Psoas muscle (tissue), 8 donors: ENCODE measurements at places on chromosomes 7 and 10. TPM values are rescaled to one million over a fixed set of nuclear protein-coding genes. Genes with fewer than 3 reads are reported as not detected.

The FFAR4 gene
- 0.08 TPM for polyA plus RNA-seq

The OR2F2 gene
- polyA plus RNA-seq: not detected

DNA sequence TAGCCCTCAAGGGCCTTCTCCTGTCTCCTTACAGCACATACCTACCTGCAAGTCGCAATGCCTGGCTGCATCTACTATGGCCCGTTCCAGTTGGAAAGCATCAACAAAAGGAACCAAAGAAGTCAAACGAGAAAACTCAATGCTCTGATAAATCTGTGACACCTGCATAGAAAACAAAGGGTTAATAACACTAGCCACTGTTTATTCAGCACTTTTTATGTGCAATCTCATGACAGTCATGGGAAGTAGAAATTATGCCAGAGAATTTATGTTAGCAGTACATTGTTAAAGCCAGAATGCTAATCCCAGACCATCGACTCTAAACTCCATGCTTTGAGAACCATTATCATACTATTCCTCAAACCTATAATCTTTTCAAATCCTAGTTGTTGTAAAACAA is 21.1 kb downstream of the EIF3A start:
- no peak for DNase-seq

DNA sequence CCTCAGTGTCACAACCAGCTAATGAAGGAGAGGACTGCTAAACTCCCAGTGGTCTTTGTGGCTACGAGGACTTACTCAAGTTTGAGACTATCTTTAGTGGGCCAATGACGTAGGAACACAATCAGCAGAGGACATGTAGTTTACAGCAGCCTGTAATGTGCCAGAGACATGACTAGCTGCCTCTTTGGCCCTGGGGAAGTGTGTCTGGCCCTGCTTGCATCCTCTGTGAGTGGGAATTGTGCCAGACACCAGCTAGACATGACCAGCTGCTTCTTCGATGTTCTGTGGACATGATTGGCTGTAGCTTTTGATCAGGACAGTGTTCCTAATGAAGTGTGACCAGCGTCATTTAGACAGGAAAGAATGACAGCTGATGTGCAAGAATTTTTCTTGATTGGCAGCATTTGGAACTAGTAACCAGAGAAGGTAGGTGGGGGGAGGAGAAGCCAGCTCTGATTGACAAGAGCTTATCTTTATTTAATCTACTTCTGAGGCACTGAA is 141.7 kb downstream of the AUTS2 start:
- peak; percentile 78 for DNase-seq

DNA sequence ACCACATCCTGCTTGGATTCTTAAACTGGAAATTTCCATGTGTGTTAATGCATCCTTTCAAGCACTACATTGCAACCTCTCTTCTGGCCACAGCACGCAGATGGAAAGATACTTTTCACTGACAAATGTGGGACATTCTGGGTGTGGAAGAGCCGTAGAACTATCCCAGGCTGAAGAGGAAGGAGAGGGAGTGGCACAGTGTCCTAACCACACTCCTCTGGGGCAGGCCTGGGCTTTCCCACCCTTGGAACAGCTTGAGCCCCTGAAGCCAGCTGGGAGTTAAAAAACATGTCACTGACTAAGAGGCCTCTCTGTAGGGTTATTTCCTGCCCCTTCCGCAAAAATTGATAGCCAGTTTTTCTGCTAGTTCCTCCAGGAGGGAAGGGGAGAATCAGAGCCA is 34.0 kb upstream of the DNMBP start:
- peak; percentile 55 for DNase-seq

- DNase-seq: peak; percentile 67
These were observed 94.8 kb downstream of the CHN2 start for GRCh38 chr7:29289156-29290021.

DNA sequence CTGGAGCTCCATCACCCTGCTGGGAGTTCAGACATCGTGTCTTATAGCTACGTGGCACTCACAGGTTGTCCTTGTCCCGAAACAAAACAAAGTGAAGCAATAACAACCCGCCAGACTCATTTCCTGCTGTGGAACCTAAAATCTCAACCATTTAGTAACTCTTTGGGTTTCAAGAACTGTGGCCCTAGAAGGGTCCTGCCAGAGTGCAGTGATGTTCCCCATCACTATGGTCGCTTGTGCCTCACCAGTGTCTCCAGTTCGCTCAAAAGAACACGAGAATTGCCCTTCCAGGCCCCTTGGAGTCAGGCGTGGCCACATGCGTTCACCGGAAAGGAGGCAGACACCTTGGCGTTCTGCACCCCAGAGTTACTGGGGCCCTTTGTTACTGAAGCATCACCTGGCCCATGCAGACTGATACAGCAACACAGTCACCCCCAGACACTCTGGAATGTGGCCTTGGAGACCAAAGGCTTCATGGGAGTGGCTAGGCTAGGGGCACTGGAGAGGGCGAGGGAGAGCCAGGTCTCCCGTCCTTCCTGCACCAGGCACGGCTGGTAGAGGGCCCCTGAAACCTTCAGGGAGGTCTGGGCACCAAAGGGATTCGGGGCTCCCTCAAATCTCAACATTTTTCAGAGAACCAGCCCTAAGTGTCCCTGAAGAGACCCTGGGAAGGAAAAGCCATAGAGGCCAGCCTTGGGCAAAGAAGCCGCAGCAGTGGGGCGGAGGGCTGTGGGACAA is 908 bp downstream of the CRYGN start:
- DNase-seq: no peak
